ENCODE measurements at places on chromosomes 7 and 10. TPM values are rescaled to one million over a fixed set of nuclear protein-coding genes. Genes with fewer than 3 reads are reported as not detected.

DNA sequence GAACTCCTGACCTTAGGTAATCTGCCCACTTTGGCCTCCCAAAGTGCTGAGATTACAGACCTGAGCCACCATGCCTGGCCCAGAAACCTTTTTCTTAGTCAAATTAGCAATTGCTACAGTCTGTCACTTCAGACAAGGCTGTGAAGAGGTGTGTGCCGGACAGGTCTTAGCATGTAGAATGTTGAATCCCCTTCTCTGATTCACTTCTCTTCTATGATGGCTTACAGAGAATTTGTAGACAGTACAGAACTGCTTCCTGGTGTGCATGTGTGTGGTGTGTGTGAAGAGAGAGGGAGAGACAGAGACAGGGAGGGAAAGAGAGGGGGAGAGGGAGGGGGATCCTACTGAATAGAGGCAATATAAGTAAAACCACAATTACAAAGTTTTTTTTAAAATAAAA lies 150.4 kb downstream of the PARD3 start:
- no peak for DNase-seq

The FBXO24 gene
- total RNA-seq: 0.29 TPM

GRCh38 chr7:36929791-36930190 lies 205.5 kb upstream of the AOAH start:
- DNase-seq: no peak

The SLC13A1 gene
- total RNA-seq: not detected

DNA sequence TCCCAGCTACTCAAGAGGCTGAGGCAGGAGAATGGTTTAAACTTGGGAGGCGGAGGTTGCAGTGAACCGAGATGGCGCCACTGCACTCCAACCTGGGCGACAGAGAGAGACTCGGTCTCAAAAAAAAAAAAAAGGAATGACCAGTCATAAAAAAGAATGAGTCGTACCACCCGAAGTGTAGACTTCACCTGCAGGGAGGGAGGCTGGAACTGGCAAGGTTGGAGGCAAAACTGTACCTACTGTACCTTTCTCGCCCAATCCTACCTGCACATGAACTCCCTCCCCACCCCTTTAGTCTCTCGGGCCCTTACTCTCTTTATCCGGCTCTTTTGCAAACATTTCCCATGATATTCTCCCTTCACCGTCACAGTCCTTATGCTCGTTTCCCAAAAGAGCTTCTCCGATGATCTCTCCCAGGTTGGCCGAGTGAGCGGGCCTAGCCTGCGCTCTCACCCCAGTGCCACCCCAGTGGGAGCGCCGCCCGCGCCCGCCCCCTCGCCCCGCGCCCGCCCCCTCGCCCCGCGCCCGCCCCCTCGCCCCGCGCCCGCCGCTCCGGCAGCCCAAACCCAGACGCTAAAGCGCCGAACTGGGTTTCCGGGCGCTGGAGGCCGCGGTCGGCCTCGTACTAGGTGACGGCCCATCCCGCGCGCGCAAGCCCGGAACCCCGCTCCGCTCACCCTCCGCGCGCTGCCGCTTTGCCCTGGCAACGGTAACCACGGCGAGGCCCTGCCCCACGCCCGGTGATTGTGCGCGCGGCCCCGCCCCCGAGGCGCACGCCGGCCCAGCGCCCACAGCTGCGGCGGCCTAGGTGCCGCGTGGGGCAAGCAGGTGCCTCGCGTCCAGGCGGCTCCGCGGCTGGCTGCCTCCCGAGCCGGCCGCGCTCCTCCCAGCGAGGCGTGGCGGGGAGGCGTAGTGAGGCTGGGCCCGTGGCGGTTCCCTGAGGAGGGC lies at the start of gene SMKR1:
Gene SMKR1 (plus strand): TSS at position 772 of the 948 bp plus-strand sequence. CDS start 294 bp downstream, outside the sequence.
- peak; percentile 58 for DNase-seq

The RAMP3 gene
- not detected for total RNA-seq
